WTC11 (cell line): ENCODE measurements at places on chromosomes 16 and 17. TPM values are rescaled to one million over a fixed set of nuclear protein-coding genes. Genes with fewer than 3 reads are reported as not detected.

DNA sequence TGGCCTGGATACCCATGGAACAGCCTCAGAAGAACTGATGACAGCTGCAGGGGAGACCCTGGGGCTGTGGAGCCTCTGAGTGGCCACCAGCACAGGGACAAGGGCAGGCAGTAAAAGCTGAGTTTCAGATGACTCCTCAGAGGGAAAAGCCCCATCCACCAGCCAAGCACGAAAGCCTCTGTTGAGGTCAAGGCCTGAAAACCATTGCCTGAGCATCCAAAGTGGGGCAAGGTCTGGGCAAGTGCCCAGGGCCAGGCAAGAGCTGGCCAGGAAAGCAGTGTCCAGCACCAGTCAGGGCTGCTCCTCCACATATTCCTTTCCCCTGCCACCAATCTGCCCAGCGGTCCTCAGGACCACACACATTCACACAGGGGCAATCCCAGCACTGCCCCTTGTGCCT lies 16.4 kb downstream of the ATP6V0D1 start:
- no peak overlapping the region for H3K27ac ChIP-seq
- H3K36me3 ChIP-seq: no peaks in the 10 kb centered on the region
- DNase-seq: no peak
- H3K27me3 ChIP-seq: no peaks in the 10 kb centered on the region
- H3K4me3 ChIP-seq: no peak overlapping the region
- H3K4me1 ChIP-seq: peaks cover 5% of the 10 kb centered on the region

DNA sequence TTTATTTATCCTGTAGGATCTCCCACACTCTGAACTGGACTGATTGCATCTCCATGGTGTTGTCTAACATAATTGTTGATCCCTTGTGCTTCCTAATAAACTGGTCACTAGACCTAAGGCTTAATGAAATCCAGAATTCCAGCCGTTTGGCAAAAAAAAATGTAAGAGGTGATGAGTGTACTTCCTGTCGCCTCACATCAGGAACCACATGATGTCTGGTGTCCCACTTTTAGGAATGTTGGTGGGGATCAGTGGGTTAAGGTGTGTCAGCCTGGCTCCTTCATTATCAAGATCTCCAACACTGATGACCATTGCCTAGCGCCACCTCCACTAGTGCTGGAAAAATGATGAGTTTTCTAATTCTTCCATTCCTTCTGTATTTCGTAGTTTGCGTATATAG lies 18.6 kb upstream of the LONP2 start:
- no peak overlapping the region for H3K4me3 ChIP-seq
- H3K36me3 ChIP-seq: no peaks in the 10 kb centered on the region
- no peak overlapping the region for H3K27ac ChIP-seq

DNA sequence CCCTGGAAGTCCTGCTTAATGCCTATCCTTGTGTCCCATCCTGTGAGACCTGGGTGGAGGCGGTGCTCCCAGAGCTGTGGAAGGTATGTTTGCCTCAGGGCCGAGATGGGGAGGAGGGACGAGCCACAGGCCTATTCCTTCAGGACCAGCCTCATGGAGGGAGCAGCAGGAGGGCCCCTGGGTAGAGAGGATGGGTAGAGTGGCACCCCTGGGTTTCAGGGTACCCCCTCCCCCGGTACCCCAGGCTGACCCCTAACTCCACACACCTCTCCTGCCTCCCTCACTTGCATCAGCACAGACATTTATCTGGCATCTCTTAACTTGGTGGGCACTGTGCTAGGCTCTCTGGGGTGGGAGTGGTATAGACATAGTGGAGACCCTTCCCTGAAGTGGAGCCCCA lies 7.1 kb downstream of the ASB16 start:
- H3K36me3 ChIP-seq: peaks cover 36% of the 10 kb centered on the region
- no peak overlapping the region for H3K4me3 ChIP-seq
- H3K27me3 ChIP-seq: no peaks in the 10 kb centered on the region
- no peak overlapping the region for H3K27ac ChIP-seq

DNA sequence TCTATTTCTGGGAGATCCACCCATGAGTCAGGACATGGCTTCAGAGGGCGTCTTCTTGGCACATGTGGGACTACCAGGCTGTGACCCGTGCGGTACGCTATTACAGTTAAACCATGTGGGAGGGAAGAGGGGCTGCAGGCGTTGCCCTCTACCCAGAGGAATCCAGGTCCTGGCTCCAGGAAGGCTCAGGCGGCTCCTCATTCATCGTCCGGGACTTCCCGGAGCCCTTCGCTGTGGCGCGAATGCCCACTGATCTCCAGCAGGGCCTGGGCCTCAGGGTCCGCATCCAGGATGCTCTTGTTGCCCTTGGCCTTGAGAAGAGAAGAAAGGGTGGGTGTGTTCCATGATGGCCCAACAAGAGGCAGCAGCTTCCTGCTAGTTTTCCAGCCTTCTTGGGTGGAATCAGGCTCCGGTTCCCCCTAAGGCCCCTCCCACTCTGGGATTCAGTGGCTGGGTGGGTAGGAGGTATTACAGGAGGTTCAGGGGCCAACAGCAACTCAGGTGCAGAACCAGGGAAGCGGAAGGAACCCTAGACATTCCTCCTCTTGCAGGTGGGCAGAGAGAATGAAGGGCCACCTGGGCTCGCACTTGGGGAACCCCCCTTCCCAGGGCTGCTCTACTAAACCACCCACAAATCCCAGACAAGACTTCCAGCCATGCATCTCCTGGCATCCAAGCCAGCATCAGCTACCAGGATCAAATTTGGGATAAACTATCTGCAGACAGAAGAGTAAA lies 24.6 kb downstream of the MEAK7 start:
- peak; percentile 8 for DNase-seq
- H3K36me3 ChIP-seq: peaks cover 15% of the 10 kb centered on the region
- no peaks in the 10 kb centered on the region for H3K4me1 ChIP-seq
- no peaks in the 10 kb centered on the region for H3K27me3 ChIP-seq

- H3K27me3 ChIP-seq: no peaks in the 10 kb centered on the region
Observed at GRCh38 chr16:2768403-2769089, 8.5 kb downstream of the ELOB start.

GRCh38 chr17:75749545-75750389 lies 15.2 kb downstream of the GALK1 start:
- H3K27ac ChIP-seq: no peak overlapping the region
- no peak overlapping the region for H3K4me3 ChIP-seq
- H3K27me3 ChIP-seq: peaks cover 7% of the 10 kb centered on the region
- peak; percentile 91 for DNase-seq
- peaks cover 4% of the 10 kb centered on the region for H3K4me1 ChIP-seq
- H3K36me3 ChIP-seq: no peaks in the 10 kb centered on the region

DNA sequence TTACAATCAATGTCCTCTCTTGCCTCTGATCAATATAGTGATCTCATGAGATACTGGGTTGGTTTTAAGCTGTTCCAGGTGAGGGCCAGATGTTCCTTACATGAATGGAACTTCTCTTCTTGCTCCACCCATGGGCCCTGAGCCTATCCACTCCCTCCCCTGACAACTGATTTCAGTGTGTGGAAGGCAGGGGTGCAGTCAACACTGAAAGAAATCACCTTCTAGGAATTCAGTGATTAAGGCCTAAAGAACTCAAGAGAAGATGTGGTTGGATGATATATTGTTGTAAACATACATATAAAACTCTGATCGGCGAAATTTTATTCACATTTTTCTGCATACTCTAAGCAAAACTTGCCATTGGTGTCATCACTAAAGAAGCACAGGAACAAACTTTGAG lies 6.7 kb upstream of the GOSR2 start:
- no peak overlapping the region for H3K27ac ChIP-seq
- H3K4me1 ChIP-seq: no peaks in the 10 kb centered on the region
- H3K4me3 ChIP-seq: no peak overlapping the region

- peaks cover 29% of the 10 kb centered on the region for H3K4me1 ChIP-seq
- no peak overlapping the region for H3K4me3 ChIP-seq
- no peak overlapping the region for H3K27ac ChIP-seq
- H3K27me3 ChIP-seq: no peaks in the 10 kb centered on the region; the same call in 1 of the 2 replicates
Observed at GRCh38 chr17:72954579-72954978, 137.9 kb downstream of the SLC39A11 start.

- no peak overlapping the region for H3K27ac ChIP-seq
- DNase-seq: no peak
- no peaks in the 10 kb centered on the region for H3K4me1 ChIP-seq
- H3K36me3 ChIP-seq: peaks cover 40% of the 10 kb centered on the region
- H3K27me3 ChIP-seq: no peaks in the 10 kb centered on the region
- no peak overlapping the region for H3K4me3 ChIP-seq
Observed at GRCh38 chr16:50326264-50326663, 42.5 kb downstream of the BRD7 start.

DNA sequence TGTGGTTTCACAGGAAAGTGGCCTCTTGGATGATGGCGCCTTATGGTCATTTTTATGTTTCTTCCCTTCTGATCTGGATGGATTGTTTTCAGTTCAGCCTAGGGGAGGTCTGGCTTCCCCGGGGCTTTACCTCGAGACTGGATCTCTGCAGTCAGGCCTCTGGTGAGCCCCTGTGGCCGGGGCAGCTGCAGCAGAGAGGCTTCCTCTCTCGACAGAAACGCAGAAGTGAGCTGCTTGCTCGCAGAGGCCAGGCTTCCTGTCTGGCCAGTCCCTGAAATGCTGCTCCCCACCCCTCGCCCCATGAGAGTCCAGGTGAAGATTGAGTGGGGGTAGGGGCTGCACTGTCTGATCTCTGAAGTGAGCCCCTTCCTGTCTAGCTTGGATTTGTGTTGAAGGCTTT lies 44.0 kb downstream of the PLCG2 start:
- H3K4me1 ChIP-seq: peaks cover 29% of the 10 kb centered on the region
- peak overlapping the region; percentile 79 for H3K27ac ChIP-seq
- H3K4me3 ChIP-seq: no peak overlapping the region
- no peaks in the 10 kb centered on the region for H3K27me3 ChIP-seq
- H3K36me3 ChIP-seq: peaks cover 6% of the 10 kb centered on the region

- no peaks in the 10 kb centered on the region for H3K36me3 ChIP-seq
- H3K4me1 ChIP-seq: peaks cover 4% of the 10 kb centered on the region
- H3K27me3 ChIP-seq: no peaks in the 10 kb centered on the region
Observed at GRCh38 chr17:2786176-2786881, 9.9 kb upstream of the RAP1GAP2 start.

DNA sequence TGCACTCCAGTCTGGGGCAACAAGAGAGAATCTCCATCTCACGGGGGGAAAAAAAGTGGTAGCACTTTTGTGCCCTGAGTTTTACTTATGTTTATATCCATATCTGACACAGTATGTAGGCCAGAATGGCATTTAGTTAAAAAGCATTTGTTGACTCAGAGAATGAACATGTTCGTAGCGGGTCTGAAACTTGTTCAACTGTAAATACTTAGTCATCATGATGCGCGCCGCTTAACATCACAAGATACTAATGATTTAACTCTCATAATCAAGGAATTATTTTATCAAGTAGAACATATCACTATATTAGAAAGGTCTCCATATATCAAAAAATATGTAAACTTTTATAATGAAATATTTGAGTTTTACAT lies 55.3 kb upstream of the ITGA2B start:
- H3K27me3 ChIP-seq: no peaks in the 10 kb centered on the region
- no peak overlapping the region; the same call in 1 of the 2 replicates for H3K27ac ChIP-seq
- H3K4me1 ChIP-seq: peaks cover 14% of the 10 kb centered on the region
- no peak overlapping the region for H3K4me3 ChIP-seq
- DNase-seq: no peak
- H3K36me3 ChIP-seq: no peaks in the 10 kb centered on the region

GRCh38 chr16:47493381-47494337 lies 32.5 kb downstream of the PHKB start:
- no peak overlapping the region; the same call in 1 of the 2 replicates for H3K27ac ChIP-seq
- no peak overlapping the region for H3K4me3 ChIP-seq
- peaks cover 21% of the 10 kb centered on the region for H3K4me1 ChIP-seq
- DNase-seq: no peak
- no peaks in the 10 kb centered on the region for H3K27me3 ChIP-seq

DNA sequence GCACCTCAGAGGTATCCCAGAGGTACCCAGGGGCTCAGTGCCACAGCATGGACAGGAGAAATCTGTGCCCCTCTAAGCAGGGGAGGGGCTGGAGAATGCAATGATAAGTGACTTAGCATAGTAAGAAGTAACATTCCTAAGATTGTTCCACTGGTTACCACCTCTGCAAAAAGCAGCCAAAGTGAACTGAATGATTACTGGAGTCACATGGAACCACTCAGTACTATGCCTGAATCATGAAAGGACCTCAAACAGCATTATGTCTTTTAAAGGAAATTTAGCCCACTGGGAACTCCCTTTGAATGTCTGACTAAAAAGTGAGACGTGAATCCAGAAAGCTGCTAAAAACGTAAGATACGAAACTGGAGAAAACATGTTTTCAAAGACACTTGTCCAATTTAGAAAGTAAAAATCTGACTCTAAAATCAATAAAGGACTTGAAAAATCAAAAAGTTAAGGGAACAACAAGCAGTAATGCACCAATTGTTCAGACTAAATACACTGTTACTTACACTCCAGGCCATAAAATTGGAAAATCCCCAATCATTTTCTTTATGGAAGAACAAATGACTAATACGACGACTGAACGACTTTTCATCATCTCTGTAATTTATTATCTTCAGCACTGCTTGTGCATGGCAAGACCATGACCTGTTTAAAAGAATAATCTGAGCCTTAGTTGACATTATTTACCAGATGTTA lies 38.6 kb downstream of the LITAFD start:
- peaks cover 76% of the 10 kb centered on the region for H3K36me3 ChIP-seq
- H3K27me3 ChIP-seq: no peaks in the 10 kb centered on the region
- H3K27ac ChIP-seq: no peak overlapping the region
- no peak overlapping the region for H3K4me3 ChIP-seq
- no peak for DNase-seq

- no peak for DNase-seq
- peaks cover 27% of the 10 kb centered on the region for H3K4me1 ChIP-seq
- H3K36me3 ChIP-seq: no peaks in the 10 kb centered on the region
Observed at GRCh38 chr16:87586201-87586782, 16.0 kb upstream of the JPH3 start.

DNA sequence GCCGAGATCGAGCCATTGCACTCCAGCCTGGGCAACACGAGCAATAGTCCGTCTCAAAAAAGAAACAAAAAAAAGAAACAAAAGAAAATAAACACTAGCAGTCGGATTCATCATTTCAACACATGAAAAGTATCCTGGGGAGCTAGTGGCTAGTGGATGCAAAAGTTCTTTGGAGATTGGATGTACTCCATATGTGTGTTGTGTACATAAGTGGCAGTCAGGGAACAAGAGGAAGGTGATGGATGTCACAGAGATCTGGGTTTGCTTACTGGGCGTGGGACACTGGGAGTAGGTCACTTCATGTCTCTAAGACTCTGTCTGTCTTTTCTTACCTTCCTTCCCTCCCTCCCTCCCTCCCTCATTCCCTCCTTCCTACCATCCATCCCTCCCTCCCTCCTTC lies 35.4 kb downstream of the MRC2 start:
- peaks cover 9% of the 10 kb centered on the region for H3K36me3 ChIP-seq
- no peak overlapping the region for H3K27ac ChIP-seq
- peaks cover 8% of the 10 kb centered on the region for H3K4me1 ChIP-seq
- H3K27me3 ChIP-seq: no peaks in the 10 kb centered on the region

The CFAP97D1 gene
- 0.09 to 0.14 TPM (median 0.13 TPM) in 3 replicates for total RNA-seq

The MT4 gene
- not detected in 3 replicates for total RNA-seq

The PRR35 gene
- total RNA-seq: 0.72 to 1.1 TPM (median 0.94 TPM) in 3 replicates

The ARRB2 gene
- total RNA-seq: 79.7 to 87.8 TPM (median 81.0 TPM) in 3 replicates

The IFI35 gene
- total RNA-seq: 3.0 to 4.7 TPM (median 3.8 TPM) in 3 replicates

The SDR42E1 gene
- total RNA-seq: 0.05 to 0.07 TPM (median 0.05 TPM) in 3 replicates

The CBLN1 gene
- total RNA-seq: 3.7 to 5.6 TPM (median 4.2 TPM) in 3 replicates
